Adrenal gland (tissue), 19 donors: ENCODE measurements at places on chromosomes 2 and 18.
A peak's percentile ranks its signal among the peaks of the same experiment; 100 is the strongest.

- H3K4me3 ChIP-seq = no peak overlapping the region
- H3K27ac ChIP-seq = no peak overlapping the region
- no peaks in the 10 kb centered on the region for H3K36me3 ChIP-seq
- no peak for DNase-seq
- no peaks in the 10 kb centered on the region for H3K27me3 ChIP-seq
Measured at GRCh38 chr18:23870676-23871380, 143.7 kb upstream of the TTC39C start.

DNA sequence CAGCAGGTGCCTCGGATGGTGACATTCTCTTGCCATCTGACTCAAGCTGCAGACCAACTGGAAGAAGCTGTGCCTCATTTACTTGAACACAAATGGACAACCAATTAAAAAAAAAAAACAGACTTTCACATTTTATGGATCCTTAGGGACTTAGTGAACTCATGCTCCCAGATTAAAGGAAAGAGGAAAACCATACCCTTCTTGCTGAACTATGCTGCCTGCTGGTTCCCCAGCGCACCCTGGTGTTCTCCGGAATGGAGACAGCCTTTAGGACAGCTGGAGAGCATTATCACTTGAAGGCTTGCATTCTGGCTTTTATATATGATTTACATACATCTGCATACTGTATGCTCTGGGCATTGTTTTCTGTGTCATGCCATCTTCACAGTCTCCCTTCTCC lies 370.7 kb downstream of the SLC4A3 start:
- no peak for DNase-seq
- no peak overlapping the region for H3K4me3 ChIP-seq
- H3K27me3 ChIP-seq = no peaks in the 10 kb centered on the region

DNA sequence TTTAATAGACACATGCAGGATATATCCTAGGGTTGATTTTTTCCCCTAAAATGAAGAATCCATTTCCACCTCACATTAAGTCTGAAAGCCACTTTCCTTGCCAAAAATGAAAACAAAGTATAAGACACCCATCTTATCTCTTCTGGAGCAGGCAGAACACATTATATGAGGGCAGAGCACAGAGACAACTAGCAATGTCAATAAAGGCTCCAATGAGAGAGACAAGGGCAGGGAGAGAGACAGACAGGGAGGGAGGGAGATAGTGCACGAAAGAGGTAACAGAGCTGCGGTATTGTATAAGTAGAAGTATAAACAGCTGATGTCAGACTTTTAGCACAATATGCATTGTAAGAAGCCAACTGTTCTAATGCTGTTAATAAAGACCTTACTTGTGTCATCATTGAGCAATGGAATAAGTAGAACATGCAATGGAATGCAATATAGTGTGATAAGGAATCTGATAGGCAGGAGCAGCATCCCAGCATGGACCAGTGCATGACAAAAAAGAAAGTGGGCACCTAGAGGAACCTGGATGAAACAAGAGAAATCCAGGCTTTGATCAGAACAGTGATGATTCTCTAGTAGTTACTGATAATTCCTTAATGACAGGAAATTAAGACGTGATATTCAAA lies 150.6 kb upstream of the TCF4 start:
- no peaks in the 10 kb centered on the region for H3K36me3 ChIP-seq
- H3K4me3 ChIP-seq = no peak overlapping the region
- DNase-seq = no peak
- no peaks in the 10 kb centered on the region for H3K4me1 ChIP-seq
- no peaks in the 10 kb centered on the region for H3K27me3 ChIP-seq
- no peak overlapping the region for H3K27ac ChIP-seq

DNA sequence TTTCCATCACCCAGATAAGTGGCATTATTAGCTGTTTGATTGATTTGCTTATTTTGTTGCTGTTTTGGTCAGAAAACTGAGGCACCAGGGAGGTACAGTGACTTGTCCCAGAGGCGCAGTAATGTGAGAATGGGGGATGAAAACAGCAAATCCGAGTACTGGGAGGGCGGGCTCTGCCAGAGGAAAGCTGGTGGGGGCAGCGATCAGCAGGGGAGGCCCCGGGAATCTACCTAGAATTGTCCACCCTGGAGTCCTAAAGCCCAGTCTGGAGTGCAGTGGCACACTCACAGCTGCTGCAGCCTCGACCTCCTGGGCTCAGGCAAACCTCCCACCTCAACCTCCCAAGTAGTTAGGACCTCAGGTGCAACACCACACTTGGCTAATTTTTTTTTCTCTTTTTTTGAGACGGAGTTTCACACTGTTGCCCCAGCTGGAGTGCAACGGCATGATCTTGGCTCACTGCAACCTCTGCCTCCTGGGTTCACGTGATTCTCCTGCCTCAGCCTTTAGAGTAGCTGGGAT lies 17.0 kb upstream of the PTMA start:
- no peak overlapping the region for H3K27ac ChIP-seq
- DNase-seq = no peak
- peaks cover 13% of the 10 kb centered on the region for H3K4me1 ChIP-seq
- H3K27me3 ChIP-seq = no peaks in the 10 kb centered on the region
- no peak overlapping the region for H3K4me3 ChIP-seq

- no peaks in the 10 kb centered on the region for H3K27me3 ChIP-seq
- no peak overlapping the region for H3K4me3 ChIP-seq
- no peak overlapping the region for H3K27ac ChIP-seq
- no peaks in the 10 kb centered on the region for H3K36me3 ChIP-seq
- DNase-seq = peak; percentile 71
Measured at GRCh38 chr2:30514134-30514847, 67.2 kb downstream of the LCLAT1 start.

DNA sequence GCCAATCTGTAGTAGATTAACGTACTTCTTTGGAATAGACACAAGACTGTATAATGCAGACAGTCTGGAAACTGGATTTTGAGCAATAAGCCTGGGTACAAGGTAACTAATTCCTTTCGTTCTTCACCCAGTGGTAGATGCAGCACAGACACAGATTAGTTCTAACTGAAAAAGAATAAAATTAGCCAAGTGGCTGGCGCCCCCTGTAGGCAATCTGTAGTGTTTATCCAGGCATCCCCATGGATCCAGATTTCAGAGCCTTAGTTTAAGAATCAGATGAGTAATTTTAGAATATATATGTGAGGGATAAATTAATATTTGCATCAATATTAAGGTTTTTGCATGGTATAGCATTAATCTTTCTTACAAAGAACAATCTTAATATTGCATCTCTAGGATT lies 563.9 kb downstream of the DCC start:
- H3K27me3 ChIP-seq = no peaks in the 10 kb centered on the region
- no peak overlapping the region for H3K27ac ChIP-seq
- H3K4me3 ChIP-seq = no peak overlapping the region
- H3K4me1 ChIP-seq = no peaks in the 10 kb centered on the region

DNA sequence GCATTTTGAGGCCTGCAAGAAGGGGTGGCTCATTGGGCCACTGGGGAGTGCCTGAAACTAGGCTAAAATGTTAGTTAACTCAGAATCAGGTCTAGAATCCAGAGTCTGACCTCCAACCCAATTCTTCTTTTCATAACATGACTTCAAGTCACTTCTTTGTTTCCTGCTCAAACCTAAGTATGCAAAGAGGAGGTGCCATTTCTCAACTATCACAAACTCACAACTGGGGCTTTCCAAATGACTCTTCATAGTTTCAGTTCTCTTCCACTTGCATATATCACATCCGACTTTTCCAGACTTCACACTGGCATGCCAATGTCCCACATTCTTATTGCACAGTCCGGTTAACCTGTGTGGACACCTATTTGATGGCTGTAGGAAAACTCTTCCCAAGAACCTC lies 211.6 kb downstream of the TCF4 start:
- no peak overlapping the region for H3K4me3 ChIP-seq
- H3K27ac ChIP-seq = no peak overlapping the region
- no peaks in the 10 kb centered on the region for H3K4me1 ChIP-seq
- no peaks in the 10 kb centered on the region for H3K36me3 ChIP-seq
- DNase-seq = no peak
